ENCODE measurements at places on chromosomes 7 and 10.

DNA sequence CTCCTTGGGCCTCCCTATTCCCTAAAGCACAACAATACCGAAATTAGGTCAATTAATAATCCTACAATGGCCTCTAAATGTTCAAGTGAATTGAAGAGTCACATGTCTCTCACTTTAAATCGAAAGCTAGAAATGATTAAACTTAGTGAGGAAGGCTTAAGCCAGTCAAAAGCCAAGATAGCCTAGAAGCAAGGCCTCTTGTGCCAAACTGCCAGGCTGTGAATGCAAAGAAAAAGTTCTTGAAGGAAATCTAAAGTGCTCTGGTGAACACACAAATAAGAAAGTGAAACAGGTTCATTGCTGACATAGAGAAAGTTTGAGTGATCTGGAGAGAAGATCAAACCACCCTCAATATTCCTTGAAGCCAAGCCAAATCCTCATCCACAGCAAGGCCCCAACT lies 57.2 kb downstream of the SLC29A4 start:
- no peak for DNase-seq

DNA sequence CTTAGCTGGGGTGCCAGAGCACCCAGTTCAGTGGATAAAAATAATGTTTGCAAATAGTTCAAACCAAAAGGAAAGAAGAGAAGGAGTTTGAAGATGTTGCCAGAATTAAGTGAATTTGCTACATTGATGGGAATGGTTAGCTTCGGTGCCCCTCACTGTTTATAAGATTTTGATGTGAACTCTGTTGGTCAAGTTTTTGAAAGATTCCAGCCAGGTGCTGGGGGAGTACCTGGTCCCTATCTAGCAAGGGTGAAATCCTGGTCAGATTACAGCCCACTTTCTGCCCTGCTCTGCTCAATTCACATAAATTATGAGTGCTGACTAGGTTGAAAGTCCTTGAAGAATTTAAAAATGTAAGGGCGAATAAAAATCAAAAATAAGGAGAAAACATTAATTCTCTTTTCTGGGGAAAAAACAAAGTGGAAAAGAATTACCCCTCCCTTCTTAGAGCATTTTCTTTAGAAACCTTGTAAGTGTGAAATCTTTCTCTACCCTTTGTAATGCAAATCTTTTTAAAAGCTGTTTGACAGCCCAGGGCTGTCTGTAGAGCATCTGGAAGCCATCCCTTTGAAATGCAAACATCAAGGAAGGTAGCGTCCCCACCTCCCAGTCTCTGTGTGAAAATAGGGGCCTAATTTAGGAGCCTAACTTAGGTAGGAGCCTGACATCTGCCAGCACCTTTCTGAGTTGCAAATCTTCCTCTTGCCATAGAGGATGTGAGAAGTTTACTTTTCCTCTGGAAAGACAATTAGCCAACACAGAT lies 1.4 kb upstream of the GIMAP5 start:
- DNase-seq, result no peak

- DNase-seq, result no peak
Observed at GRCh38 chr7:118094044-118094443, 89.9 kb upstream of the LSM8 start.

DNA sequence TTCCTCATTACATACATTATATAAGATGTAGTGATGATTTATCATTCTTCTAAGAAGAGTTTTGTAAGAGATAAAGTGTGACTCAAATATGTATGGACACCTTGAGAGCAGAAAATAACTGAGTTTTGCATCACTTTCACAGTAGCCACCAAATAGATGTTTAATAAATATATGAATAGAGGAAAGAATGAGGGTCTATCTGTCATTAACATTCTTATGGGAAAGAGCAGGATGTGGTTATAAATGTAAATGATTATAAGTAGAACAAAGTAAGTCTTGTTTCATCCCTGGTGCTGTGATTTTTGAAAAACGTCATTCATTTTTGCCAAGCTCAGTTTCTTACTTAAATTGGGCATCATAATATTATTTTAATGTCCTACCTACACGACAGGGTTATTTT lies 15.0 kb upstream of the CRPPA start:
- no peak for DNase-seq

GRCh38 chr10:86965986-86966654 lies 2.2 kb upstream of the ADIRF start:
- no peak for DNase-seq

- DNase-seq, result no peak
Observed at GRCh38 chr10:5433182-5433581, 20.8 kb downstream of the NET1 start.
